T-helper 2 cell treated with Interferon-gamma antibody and Interleukin-4, amounts not matched to agents 5 μg/mL and 100 μg/mL, for 36 hours (primary cell): ENCODE measurements at places on chromosomes 2 and 18.

- DNase-seq, result no peak
- H3K27me3 ChIP-seq, result peaks cover 16% of the 10 kb centered on the region
- no peak overlapping the region for H3K4me3 ChIP-seq
- H3K27ac ChIP-seq, result no peak overlapping the region
- H3K36me3 ChIP-seq, result no peaks in the 10 kb centered on the region
- no peaks in the 10 kb centered on the region for H3K4me1 ChIP-seq
Observed at GRCh38 chr18:32450874-32451273, 19.8 kb downstream of the GAREM1 start.

GRCh38 chr18:77062518-77063003 is 70.0 kb downstream of the MBP start:
- H3K4me3 ChIP-seq, result peak overlapping the region; percentile 93
- peak overlapping the region; percentile 99 for H3K27ac ChIP-seq
- DNase-seq, result peak; percentile 63
- no peaks in the 10 kb centered on the region for H3K27me3 ChIP-seq

- no peak for DNase-seq
- H3K27ac ChIP-seq, result peak overlapping the region; percentile 8
- H3K4me3 ChIP-seq, result no peak overlapping the region
- no peaks in the 10 kb centered on the region for H3K36me3 ChIP-seq
- H3K4me1 ChIP-seq, result peaks cover 51% of the 10 kb centered on the region
- no peaks in the 10 kb centered on the region for H3K27me3 ChIP-seq
Observed at GRCh38 chr2:207226671-207227061, 60.9 kb upstream of the KLF7 start.

- DNase-seq, result no peak
- H3K27me3 ChIP-seq, result no peaks in the 10 kb centered on the region
- H3K36me3 ChIP-seq, result peaks cover 18% of the 10 kb centered on the region
- no peak overlapping the region for H3K27ac ChIP-seq
- peaks cover 36% of the 10 kb centered on the region for H3K4me1 ChIP-seq
- H3K4me3 ChIP-seq, result no peak overlapping the region
Observed at GRCh38 chr2:25332571-25332970, 9.2 kb downstream of the DNMT3A start.

DNA sequence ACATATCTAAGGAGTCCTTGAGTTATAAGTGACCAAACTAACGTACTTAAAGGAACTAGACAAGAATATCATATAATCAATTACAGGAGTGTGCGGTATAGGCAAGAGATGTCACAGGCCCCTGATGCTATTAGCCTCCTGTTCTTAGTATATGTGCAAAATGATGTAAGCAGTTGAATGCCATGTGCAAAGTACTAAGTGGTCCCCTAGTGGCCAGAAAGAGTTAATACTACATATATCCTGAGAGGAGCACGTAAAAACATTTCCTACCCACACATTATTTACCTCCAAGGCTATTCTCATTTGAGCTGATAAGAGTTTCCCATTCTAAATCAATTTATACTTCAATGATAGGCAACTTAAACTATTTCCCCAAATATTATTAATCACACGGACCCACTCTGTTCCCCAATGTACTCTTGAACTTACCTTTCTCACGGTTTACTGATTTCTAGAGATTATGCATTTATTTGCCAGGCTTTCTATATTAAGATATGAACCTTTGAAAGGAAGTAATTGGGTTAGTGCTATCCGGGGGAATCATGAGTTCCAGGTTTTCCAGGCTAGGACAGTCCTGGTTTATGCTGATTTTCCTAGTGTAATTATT is 158.0 kb upstream of the KLHL14 start:
- H3K4me3 ChIP-seq, result no peak overlapping the region
- H3K4me1 ChIP-seq, result no peaks in the 10 kb centered on the region

DNA sequence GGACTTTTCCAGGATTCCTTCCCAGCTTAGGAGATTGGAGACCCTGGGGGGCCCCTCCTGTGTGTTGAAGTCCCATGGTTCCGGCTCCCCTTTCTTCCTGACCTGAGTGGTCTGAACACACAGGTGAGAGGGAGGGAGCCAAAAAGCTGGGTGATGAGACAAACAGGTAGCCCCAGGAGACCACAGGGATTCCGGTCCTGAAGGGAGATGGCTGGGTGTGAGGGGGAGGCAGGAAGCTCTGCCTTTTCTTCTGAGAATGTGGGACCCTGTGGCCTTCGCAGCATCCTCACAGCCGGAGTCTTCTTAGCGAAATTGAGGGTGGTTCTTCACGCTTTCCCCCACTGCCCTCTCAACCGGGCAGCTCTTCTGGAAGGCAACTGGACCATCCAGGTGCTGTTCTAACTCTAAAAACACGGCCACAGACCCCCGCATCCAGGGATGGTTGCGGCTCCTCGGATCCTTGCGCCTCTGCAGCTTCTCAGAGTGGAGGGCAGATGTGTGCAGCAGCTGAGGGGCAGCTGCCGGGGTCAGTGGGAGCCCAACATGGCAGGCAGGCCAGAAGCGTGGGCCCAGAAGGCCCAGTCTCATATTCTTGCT is 4.4 kb downstream of the SLC66A3 start:
- H3K4me1 ChIP-seq, result peaks cover 13% of the 10 kb centered on the region
- H3K36me3 ChIP-seq, result peaks cover 2% of the 10 kb centered on the region
- no peak for DNase-seq
- H3K27me3 ChIP-seq, result no peaks in the 10 kb centered on the region
- no peak overlapping the region for H3K27ac ChIP-seq
- H3K4me3 ChIP-seq, result no peak overlapping the region

DNA sequence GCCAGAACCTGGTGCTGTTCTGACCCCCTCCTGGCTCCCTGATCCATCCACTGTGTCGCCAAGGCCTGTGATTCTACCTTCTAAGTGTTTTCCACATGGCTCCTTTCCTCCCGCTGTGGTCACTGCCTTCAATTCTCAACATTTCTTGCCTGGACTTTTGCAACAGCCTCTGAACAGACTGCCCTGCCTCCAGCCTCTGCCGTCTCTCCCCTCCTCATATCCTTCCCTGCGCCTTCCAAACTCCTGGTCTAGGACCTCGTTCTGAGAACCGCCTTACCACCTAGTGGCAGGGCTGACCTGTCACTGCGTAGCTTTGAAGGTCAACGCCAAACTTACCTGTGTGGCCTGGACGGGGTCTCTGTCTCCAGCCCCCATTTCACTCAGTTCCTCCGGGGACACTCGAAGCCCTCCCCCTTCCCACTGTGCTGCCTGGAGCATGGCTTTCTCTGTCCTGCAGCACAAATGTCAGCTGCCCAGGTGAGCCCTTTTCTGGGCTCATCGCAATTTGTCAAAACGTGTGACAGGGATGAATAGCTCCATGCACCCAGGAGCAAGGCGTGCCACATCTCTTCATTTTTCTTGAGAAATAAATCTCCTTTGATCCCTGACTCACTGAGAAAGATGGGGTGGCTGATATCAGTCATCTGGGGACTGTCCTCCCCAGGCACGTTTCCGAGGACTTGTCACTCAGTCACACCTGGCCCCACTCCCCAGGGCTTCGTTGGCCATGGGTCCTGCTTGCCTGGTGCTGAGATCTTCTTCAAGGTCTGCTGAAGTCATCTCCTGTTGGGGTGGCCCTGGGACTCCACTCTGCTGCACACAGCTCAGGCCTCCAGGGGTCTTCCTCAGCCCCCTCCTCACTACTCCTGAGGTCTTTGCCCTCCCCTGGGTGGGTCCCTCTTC is 46.7 kb downstream of the LDLRAD4 start:
- no peaks in the 10 kb centered on the region for H3K27me3 ChIP-seq
- peak overlapping the region; percentile 75 for H3K27ac ChIP-seq
- DNase-seq, result peak; percentile 73

- H3K36me3 ChIP-seq, result no peaks in the 10 kb centered on the region
- DNase-seq, result no peak
- no peak overlapping the region for H3K27ac ChIP-seq
- H3K4me1 ChIP-seq, result no peaks in the 10 kb centered on the region
Observed at GRCh38 chr2:143852759-143853158, 667.2 kb downstream of the ZEB2 start.

DNA sequence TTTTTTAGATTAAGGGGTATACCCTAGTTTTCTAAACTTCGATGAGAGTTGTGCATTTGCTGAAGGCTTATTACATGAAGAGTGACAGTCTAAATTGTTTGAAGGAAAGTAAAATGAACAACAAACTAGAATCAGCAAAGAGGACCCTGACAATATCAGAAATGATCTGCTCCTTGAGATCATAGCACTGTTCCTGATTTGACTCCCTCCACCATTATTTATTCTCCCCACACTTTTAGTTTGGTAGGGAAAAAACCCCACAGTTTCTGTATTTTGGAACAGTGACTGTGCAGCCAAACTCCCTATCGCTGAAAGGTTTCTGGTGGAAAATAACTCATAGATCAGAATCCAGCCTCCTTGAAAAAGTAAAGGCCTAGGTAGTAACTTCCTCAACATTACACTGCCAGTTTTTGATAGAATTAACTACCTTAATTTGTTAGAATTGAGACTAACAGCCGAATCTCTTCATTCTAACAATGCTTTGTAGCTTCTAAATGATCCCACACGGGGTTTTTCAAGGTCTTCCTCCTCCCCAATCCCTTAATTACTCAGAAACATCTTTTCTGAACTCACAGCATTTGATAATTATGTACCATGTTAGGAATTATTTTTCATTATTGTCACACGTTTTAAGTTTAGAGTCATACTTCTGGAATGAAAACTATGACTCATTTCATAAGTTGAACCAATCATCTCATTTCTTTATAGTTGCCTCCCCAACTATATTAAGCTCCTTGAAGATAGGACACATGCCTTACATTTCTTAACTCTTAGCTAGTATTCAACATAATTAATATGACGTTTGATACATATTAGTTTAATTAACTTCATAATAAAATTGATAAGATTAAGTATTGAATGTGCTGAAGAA is 2.9 kb downstream of the MYL12A start:
- H3K27me3 ChIP-seq, result peaks cover 2% of the 10 kb centered on the region
- H3K4me3 ChIP-seq, result peak overlapping the region; percentile 88
- H3K27ac ChIP-seq, result peak overlapping the region; percentile 90
- DNase-seq, result no peak
- peaks cover 67% of the 10 kb centered on the region for H3K36me3 ChIP-seq

DNA sequence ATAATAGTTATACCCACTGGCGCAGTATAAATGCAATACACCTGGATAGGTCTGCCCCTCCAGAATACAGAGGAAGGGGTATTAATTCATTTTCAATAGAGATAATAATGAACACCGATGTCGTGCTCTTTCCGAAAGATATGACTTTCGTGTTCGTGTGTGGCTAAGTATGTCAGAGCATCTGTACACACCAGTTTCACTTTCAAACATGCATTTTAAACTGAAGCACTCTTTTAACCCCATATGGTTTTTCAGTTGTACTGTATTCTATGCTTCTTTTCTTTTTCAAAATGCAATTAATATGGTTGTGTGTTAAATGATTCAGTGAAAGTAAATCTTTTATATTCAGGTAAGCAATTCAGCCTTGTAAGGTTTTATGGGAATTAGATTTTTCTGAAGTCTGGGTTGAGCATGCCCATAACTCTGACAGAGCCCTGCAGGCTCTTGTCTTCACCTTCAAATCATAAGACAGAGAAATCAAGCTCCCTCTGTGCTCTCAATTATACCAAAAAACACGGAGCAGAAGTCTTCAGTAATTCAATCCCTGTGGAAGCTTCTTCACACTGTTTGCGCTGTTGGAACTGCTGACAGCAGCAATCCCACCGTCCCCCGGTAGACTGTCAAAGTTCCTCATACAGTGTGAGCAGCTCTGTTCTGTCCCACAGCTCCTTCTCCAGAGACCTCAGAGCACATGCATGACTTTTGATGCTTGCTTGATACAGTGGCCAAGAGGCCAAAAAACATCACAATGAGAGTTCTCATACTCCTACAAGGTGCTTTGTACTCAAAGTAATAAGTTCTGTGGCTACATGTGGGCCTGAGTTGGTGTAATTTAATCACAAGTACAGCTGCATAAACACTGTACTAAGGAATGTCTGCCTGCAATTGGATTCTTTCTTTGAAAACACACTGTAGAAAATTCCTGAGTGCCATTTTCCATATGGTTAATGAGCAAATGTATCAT is 186.8 kb downstream of the ZNF521 start:
- H3K27me3 ChIP-seq, result no peaks in the 10 kb centered on the region
- no peak for DNase-seq
- H3K27ac ChIP-seq, result peak overlapping the region; percentile 76
- H3K36me3 ChIP-seq, result no peaks in the 10 kb centered on the region
- peaks cover 23% of the 10 kb centered on the region for H3K4me1 ChIP-seq
- H3K4me3 ChIP-seq, result peak overlapping the region; percentile 77

DNA sequence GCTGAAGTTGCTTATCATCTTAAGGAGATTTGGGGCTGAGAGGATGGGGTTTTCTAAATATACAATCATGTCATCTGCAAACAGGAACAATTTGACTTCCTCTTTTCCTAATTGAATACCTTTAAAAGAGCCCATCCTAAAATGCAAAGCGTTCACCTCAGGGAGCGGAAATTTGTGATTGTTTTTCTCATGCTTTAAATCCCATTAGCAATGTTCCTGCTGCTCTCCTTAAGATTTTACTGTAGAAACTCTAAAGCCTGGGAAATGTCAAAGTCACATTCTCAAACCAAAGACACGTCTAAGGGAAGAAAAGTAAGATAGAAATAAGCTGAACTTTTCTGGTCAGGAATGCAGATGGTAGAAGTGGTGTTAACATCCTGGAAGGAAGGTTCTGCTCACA is 285.8 kb upstream of the MAP2 start:
- no peaks in the 10 kb centered on the region for H3K4me1 ChIP-seq
- H3K27ac ChIP-seq, result no peak overlapping the region
- H3K36me3 ChIP-seq, result no peaks in the 10 kb centered on the region
- H3K27me3 ChIP-seq, result no peaks in the 10 kb centered on the region
- H3K4me3 ChIP-seq, result no peak overlapping the region

GRCh38 chr2:119810049-119810630 is 50.4 kb downstream of the PTPN4 start:
- peaks cover 6% of the 10 kb centered on the region for H3K4me1 ChIP-seq
- peaks cover 23% of the 10 kb centered on the region for H3K36me3 ChIP-seq
- no peak overlapping the region for H3K27ac ChIP-seq
- no peak overlapping the region for H3K4me3 ChIP-seq

DNA sequence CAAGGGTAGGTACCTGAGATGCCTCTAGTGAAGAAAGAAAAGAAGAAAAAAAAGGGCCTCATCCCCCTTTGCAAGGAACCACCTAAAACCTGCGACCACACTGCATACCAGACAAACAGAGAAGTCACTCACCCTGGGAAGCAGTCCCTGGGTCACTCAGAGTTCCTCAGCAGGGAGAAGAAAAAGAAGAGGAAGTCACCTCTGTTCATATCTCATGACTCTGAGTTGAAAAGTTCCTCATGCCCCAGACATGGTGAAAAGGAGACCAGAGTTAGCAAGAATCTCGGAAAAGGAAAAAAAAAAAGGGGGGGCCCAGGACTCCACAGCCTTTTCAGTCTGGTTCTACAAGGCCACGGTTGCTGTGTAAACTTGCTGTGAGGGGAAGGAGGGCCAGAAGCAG is 478.4 kb upstream of the NRXN1 start:
- no peaks in the 10 kb centered on the region for H3K27me3 ChIP-seq
- H3K4me1 ChIP-seq, result no peaks in the 10 kb centered on the region
- H3K27ac ChIP-seq, result no peak overlapping the region
- no peak overlapping the region for H3K4me3 ChIP-seq

DNA sequence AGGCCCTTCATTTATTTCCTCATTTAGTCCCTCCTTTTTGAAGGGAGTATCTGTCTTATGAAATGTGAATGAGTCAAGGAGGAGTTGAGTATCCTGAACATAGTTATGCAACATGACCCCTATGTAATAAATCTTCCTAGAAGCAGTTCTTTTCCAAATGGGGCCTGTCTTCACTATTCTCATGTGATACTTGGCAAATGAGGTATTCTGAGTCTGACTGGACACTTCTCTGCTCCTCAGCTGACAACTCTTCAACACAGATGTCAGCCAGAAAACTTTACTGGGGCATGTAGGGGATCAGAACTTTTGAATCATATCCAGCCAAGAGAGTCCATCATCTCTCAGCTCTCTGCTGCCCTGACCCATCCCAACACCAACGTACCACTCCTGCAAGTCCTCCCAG is 291.6 kb downstream of the ZNF385B start:
- no peaks in the 10 kb centered on the region for H3K27me3 ChIP-seq
- H3K36me3 ChIP-seq, result no peaks in the 10 kb centered on the region
- no peak overlapping the region for H3K4me3 ChIP-seq
- H3K27ac ChIP-seq, result no peak overlapping the region
- no peaks in the 10 kb centered on the region for H3K4me1 ChIP-seq
